ENCODE measurements at places on chromosomes 1 and 21. TPM values are rescaled to one million over a fixed set of nuclear protein-coding genes. Genes with fewer than 3 reads are reported as not detected.
A peak's percentile ranks its signal among the peaks of the same experiment; 100 is the strongest.

DNA sequence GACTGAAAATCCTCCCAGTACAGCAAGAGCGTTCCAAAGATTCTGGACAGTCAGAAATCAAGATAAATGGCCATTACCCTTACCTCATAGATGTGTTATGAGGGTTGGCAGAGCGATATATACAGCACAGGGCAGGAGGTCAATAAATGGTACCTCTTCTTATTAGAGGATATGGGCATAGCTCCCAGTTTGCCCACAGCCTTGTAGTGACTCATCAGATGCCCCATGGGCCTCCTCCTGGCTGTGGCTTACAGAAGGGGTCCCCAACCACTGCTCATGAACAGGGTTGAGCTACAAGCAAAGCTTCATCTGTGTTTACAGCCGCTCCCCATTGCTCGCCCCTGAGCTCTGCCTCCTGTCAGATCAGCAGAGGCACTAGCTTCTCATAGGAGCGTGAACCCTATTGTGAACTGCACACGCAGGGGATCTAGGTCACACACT is 7.3 kb upstream of the IFNGR2 start:
- H3K4me3 ChIP-seq = no peak overlapping the region
- no peaks in the 10 kb centered on the region for H3K36me3 ChIP-seq
- no peak overlapping the region for H3K27ac ChIP-seq
- peaks cover 9% of the 10 kb centered on the region for H3K4me1 ChIP-seq
- H3K27me3 ChIP-seq = no peaks in the 10 kb centered on the region
- DNase-seq = peak; percentile 49

DNA sequence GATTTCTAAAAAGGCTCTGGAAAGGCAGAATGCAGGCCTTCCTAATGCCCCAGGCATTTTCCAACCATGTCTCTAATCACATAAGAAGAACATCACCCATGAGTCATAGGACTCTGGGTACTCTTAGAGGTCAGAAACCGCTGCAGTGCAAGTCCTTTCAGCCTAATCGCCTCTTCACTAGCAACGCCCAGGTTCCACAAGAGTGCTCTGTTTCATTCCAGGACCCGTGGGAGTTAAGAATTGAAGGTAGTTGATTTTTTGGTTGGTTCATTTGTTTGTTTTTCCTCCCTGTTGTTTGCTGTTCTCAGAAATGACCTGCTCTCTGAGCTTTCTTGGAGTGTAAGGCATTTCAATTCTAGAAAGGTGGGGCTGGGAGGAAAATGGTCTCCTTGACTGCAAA is 123.2 kb downstream of the NR5A2 start:
- H3K27ac ChIP-seq = peak overlapping the region; percentile 18
- no peaks in the 10 kb centered on the region for H3K27me3 ChIP-seq
- no peaks in the 10 kb centered on the region for H3K36me3 ChIP-seq
- peaks cover 15% of the 10 kb centered on the region for H3K4me1 ChIP-seq
- DNase-seq = peak; percentile 90

GRCh38 chr1:4322881-4323280 is 331.5 kb upstream of the AJAP1 start:
- H3K4me3 ChIP-seq = no peak overlapping the region
- DNase-seq = no peak
- no peak overlapping the region for H3K27ac ChIP-seq
- no peaks in the 10 kb centered on the region for H3K36me3 ChIP-seq
- H3K4me1 ChIP-seq = no peaks in the 10 kb centered on the region
- H3K27me3 ChIP-seq = no peaks in the 10 kb centered on the region

DNA sequence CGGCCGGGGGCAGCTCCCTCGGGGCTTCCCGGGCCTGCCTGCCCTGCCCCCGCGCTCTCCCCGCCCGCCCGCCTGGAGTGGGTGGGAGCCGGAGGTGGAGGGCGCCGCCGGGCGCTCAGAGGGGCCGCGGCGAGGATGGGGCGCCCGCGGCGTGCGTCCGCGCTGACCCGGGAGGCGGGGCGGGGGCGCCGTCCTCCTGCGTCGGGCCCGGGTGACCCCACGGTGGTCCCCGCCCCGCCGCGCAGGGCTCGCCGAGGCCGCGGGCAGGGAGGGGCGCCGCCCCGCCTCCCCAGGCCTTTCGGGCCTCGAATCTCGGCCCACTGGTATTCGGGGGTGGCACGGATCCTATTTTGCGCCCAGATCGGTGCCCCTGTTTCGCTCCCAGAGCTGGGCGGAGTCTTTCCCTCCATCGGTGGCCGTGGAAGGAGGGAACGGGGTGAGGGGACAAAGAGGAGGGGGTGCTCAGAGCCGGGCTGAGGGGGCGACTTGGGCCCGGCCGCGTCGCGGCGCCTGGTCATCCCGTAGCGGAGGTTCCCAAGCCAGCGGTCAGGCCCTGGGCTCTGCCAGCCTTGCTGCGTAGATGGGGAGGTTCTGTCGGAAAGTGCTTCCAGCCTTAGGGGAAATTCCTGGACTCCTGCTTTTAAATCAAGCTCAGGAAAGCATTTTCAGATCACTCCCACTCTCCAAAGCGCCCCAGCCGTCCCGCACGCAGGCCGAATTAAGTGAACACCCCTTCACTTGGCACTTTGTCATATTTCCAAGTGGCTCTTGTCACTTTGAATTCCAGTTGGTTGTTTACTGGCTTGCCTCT is 545 bp downstream of the PATJ start:
- peaks cover 15% of the 10 kb centered on the region for H3K4me1 ChIP-seq
- peak overlapping the region; percentile 67 for H3K27ac ChIP-seq
- H3K4me3 ChIP-seq = peak overlapping the region; percentile 86

Gene RPE65
- total RNA-seq = not detected

DNA sequence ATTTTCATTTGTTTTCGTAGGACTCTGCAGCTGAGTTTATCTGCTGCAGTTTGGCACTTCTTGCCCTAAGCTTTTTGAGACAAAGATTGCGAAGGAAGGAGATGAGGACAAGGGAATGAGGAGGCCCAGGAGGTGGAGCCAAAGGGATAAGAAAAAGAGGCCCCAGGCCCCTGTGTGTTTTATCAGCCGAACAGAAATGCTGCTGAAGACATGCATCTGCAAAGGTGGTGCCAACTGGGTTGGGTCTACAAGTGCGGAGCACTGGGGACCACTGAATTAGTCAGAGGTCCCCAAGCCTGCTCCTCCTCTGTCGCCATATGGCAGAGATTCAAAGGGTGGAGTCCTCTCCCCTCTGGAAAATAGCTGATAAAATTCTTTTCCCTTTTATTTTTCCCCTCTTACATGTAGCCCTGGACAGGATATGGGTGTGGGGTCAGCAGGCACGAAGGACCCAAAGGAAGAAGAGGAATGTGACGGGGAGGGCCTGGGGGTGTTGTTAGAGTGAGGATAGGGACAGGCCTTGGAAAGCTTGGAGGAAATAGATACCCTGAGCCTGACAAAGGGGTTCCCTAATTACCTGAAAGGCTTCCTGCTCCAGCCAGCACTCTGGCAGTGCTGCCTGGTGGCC is 2.7 kb downstream of the CD34 start:
- no peak for DNase-seq
- no peak overlapping the region for H3K4me3 ChIP-seq
- H3K36me3 ChIP-seq = no peaks in the 10 kb centered on the region
- peaks cover 19% of the 10 kb centered on the region for H3K27me3 ChIP-seq
- H3K27ac ChIP-seq = no peak overlapping the region
- no peaks in the 10 kb centered on the region for H3K4me1 ChIP-seq

GRCh38 chr1:17957588-17958267 is 149.9 kb upstream of the IGSF21 start:
- no peaks in the 10 kb centered on the region for H3K27me3 ChIP-seq
- no peaks in the 10 kb centered on the region for H3K36me3 ChIP-seq
- no peak overlapping the region for H3K27ac ChIP-seq
- DNase-seq = peak; percentile 27
- H3K4me3 ChIP-seq = no peak overlapping the region
- no peaks in the 10 kb centered on the region for H3K4me1 ChIP-seq

Gene ZFP69B
- total RNA-seq = 4.2 TPM

GRCh38 chr1:54836594-54836993 is 35.5 kb upstream of the TTC22 start:
- DNase-seq = no peak
- no peaks in the 10 kb centered on the region for H3K4me1 ChIP-seq
- no peak overlapping the region for H3K27ac ChIP-seq
- no peaks in the 10 kb centered on the region for H3K36me3 ChIP-seq

Gene VCAM1
- total RNA-seq = 1.4 TPM

DNA sequence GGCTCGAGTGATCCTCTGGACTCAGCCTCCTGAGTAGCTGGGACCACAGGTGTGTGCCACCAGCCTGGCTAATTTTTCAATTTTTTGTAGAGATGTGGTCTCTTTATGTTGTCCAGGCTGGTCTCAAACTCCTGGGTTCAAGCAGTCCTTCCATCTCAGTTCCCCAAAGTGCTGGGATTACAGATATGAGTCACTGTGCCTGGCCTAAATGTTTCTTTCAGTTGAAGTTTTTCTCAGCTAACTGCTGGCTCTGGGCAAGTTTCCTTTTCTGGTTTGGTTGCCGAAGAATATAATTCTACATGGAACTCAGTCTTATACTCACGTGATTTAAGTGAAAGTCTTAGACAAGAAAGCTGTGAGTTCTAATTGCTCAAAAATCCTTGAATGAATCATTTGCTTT is 57.0 kb downstream of the SASS6 start:
- no peak overlapping the region for H3K27ac ChIP-seq
- no peaks in the 10 kb centered on the region for H3K27me3 ChIP-seq
- no peaks in the 10 kb centered on the region for H3K4me1 ChIP-seq
- peaks cover 31% of the 10 kb centered on the region for H3K36me3 ChIP-seq
- no peak overlapping the region for H3K4me3 ChIP-seq

DNA sequence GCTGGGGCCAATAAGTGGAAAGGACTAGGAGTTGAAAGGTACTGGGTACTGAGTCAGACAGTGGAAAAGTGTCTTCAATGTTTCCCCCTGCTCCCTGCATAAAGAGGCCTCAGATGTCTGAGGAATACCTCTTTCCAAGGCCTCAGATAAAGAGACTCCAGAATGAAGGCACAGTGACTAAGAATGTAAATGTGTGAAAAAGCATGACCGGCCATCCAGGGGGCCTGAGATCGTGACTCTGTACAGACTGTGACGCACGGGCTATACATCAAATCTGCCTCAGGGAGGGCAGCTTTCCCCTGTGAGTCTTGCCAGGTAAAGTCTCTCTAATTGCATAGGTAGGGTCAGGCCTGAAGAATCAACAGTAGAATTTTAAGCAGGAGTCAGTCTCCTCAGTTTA is 1690.5 kb downstream of the KCNT2 start:
- H3K27ac ChIP-seq = no peak overlapping the region
- H3K27me3 ChIP-seq = no peaks in the 10 kb centered on the region
- no peaks in the 10 kb centered on the region for H3K4me1 ChIP-seq
- H3K36me3 ChIP-seq = no peaks in the 10 kb centered on the region
- no peak for DNase-seq

Gene OR2G6
- total RNA-seq = not detected

- H3K4me1 ChIP-seq = no peaks in the 10 kb centered on the region
- DNase-seq = peak; percentile 77
- H3K27me3 ChIP-seq = no peaks in the 10 kb centered on the region
- H3K4me3 ChIP-seq = no peak overlapping the region
- no peaks in the 10 kb centered on the region for H3K36me3 ChIP-seq
These were observed 93.4 kb upstream of the KCNK1 start for GRCh38 chr1:233520261-233521191.

- DNase-seq = no peak
- H3K27me3 ChIP-seq = no peaks in the 10 kb centered on the region
- 0 out of 2 replicates have a peak, but pooled peaks cover 7% of the 10 kb centered on the region for H3K36me3 ChIP-seq
- peaks cover 10% of the 10 kb centered on the region for H3K4me1 ChIP-seq
- no peak overlapping the region for H3K4me3 ChIP-seq
These were observed 146.7 kb upstream of the HMGB4 start for GRCh38 chr1:33716976-33717688.

GRCh38 chr21:17819114-17819876 is at the start of gene C21orf91:
C21orf91 (minus strand) TSS chr21:17819356; CDS start chr21:17818318, 1,038 bp downstream.
- DNase-seq = peak; percentile 87
- H3K27me3 ChIP-seq = no peaks in the 10 kb centered on the region
- H3K4me1 ChIP-seq = no peaks in the 10 kb centered on the region
- no peaks in the 10 kb centered on the region for H3K36me3 ChIP-seq
- H3K4me3 ChIP-seq = peak within 1 kb of the TSS; percentile 82

DNA sequence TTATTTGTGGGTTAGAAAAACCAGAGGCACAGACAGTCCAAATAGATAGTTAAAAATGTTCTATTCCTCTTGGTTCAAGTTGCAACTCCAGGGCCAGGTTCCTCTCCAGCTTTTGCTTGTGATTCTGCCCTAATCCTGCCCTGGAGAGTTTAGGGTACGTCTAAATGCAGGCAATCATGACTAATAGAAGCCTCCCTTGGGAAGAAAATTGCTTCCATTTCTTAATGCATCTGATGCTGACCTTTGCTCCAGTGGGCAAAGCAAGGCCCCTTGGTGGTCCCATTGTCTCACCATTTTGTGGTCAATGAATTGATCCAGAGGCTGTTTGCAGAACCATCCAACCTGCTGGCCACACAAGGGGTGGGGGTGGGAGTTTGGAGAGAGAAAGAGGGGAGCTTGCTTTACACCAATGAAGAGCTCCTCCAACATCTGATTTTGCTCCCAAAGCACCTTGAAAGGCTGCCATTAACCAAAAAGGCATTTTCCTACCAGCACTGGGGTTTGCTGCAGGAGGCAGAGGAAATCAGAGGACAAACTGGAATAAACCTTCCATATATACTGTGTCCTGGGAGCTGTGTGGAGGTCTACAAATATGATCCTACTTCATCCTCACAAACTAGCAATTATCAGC is 31.3 kb downstream of the C8B start:
- no peaks in the 10 kb centered on the region for H3K27me3 ChIP-seq
- H3K36me3 ChIP-seq = no peaks in the 10 kb centered on the region
- DNase-seq = peak; percentile 57

DNA sequence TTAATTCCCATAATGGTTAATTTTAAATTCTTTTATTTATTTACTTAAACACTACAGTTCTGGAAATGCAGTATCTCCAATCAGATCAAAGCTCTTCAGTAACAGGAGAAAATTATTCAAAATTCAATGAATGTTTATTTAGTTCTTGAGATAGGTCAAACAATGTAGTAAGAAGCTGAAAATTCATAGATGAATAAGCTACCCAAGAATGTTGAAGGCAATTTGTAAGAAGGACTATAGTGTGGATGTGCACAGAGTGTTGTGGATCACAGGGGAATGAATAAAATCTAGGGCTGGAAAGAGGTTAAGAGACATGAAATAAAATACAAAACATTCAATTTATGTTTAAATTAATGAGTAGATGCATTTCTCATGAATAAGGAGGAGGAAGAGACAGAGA is 72.0 kb downstream of the OLFM3 start:
- H3K36me3 ChIP-seq = no peaks in the 10 kb centered on the region
- H3K4me1 ChIP-seq = no peaks in the 10 kb centered on the region
- H3K27ac ChIP-seq = no peak overlapping the region
- H3K27me3 ChIP-seq = no peaks in the 10 kb centered on the region
- DNase-seq = no peak

- no peak overlapping the region for H3K27ac ChIP-seq
- peaks cover 7% of the 10 kb centered on the region for H3K4me1 ChIP-seq
- H3K36me3 ChIP-seq = no peaks in the 10 kb centered on the region
- H3K27me3 ChIP-seq = no peaks in the 10 kb centered on the region
- DNase-seq = peak; percentile 50
- H3K4me3 ChIP-seq = no peak overlapping the region
These were observed 26.6 kb upstream of the COL18A1 start for GRCh38 chr21:45378258-45378966.

DNA sequence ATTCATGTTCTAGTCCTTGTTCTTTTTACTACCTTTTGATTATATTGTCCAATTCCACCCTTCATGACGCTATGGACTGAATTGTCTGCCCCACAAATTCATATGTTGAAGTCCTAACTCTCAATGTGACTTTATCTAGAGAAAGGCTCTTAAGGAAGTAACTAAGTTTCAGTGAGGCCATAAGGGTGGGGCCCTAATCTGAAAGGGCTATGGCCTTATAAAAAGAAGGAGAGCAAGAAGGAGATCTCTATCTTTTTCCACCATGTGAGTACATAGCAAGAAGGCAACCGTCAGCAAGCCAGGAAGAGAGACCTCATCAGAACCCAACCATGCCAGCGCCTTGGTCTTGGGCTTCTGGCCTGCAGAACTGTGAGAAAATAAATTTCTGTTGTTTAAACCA is 95.9 kb downstream of the HIVEP3 start:
- no peaks in the 10 kb centered on the region for H3K36me3 ChIP-seq
- no peak overlapping the region for H3K27ac ChIP-seq
- H3K27me3 ChIP-seq = no peaks in the 10 kb centered on the region
- peaks cover 9% of the 10 kb centered on the region for H3K4me1 ChIP-seq
- H3K4me3 ChIP-seq = no peak overlapping the region

Data from GM23248 (cell line).